ENCODE measurements at places on chromosomes 16 and 17.

GRCh38 chr16:66832661-66833305, 2.0 kb upstream of the NAE1 start:
- DNase-seq, result no peak

DNA sequence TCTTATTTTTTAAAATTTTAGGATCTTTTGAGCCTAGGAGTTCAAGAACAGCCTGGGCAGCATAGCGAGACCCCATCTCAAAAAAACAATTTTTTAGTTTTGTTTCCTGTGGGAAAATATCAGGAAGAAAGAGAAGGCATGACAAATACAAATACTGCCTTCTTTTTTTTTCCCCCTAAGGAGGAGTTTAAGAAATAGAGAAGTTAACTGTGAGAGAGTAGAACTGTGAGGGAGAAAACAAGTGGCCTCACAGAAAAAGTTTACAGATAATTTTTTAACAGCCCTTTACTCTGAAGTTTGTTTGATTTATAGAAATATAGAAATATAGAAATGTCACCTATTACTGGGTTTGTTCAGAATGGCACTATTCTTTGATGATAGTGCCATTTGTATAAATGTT, 21.1 kb downstream of the TTYH2 start:
- no peak for DNase-seq

GRCh38 chr17:74474043-74474792, 7.8 kb downstream of the CD300A start:
- DNase-seq, result no peak

- DNase-seq, result no peak
Measured at GRCh38 chr17:59830007-59830630, 62.6 kb downstream of the TUBD1 start.

DNA sequence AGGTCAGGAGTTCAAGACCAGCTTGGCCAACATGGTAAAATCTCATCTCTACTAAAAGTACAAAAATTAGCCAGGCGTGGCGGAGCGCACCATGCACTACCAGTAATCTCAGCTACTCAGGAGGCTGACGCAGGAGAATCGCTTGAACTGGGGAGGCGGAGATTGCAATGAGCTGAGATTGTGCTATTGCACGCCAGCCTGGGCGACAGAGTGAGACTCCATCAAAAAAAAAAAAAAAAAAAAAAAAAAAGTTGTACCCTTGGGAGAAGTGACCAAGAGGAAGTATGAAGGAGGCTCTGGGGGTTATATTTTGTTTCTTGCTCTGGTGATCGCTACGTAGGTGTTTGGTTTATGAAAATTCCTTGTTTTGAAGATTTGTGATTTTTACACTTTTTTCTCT, 66.3 kb downstream of the LITAF start:
- no peak for DNase-seq

GRCh38 chr16:72833482-72833881, 214.4 kb downstream of the ZFHX3 start:
- DNase-seq, result no peak

DNA sequence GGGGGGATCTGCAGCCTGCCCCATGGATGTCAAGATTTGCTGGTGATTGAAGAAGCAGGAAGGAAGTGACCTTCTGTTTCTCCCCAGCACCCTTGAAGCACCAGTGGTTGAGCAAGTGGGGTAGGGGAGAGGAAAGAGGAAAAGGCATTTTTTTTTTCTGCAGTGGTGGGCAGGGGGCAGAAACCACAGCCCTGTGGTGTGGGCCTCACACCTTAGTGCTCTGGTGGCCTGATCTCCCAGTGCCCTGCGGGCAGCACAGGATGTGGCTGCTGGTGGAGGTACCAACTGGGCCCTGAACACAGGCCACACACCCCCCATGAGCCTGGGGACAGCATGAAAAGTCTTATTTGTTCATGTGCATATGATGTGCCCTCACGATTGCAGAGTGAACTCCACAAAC, 7.1 kb downstream of the ITGAD start:
- DNase-seq, result no peak

GRCh38 chr16:47574091-47575054, 113.2 kb downstream of the PHKB start:
- DNase-seq, result no peak

GRCh38 chr17:82567286-82567685, 47.8 kb downstream of the FOXK2 start:
- DNase-seq, result no peak

- no peak for DNase-seq
Measured at GRCh38 chr17:77208856-77209255, 68.1 kb downstream of the SEC14L1 start.

- no peak for DNase-seq
Measured at GRCh38 chr16:84513666-84514065, 9.2 kb upstream of the MEAK7 start.

GRCh38 chr17:42183741-42184711, 1.2 kb downstream of the HCRT start:
- peak; percentile 81 for DNase-seq

DNA sequence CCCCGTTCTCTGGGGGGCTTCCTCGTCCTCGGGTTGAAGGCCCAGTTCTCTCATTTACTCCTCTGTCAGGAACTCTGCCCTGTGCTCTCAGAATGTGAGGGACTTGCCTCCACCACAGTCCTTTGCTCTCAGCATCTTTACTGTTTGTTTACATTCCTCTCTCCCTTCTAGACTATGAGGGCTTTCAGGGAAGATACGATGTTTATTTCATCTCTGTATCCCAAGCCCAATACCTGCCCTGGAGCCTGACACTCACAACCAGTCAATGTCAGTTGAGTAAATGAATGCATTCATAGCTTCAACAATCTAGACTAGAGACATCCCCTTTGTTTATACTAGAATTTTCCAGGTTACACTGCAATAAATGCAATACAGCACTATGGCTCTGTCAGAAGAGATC, 409.6 kb upstream of the CDH11 start:
- no peak for DNase-seq

- DNase-seq, result peak; percentile 30
Measured at GRCh38 chr17:77565166-77565565, 393.3 kb upstream of the TNRC6C start.

- DNase-seq, result no peak
Measured at GRCh38 chr16:508884-509736, 18.4 kb upstream of the CAPN15 start.

- DNase-seq, result no peak
Measured at GRCh38 chr17:14605267-14605599, 304.4 kb downstream of the HS3ST3B1 start.

GRCh38 chr17:52064791-52065211, 93.7 kb downstream of the CA10 start:
- DNase-seq, result no peak

GRCh38 chr16:89114159-89114981, 20.7 kb downstream of the ACSF3 start:
- no peak for DNase-seq

- peak; percentile 65 for DNase-seq
Measured at GRCh38 chr17:44543213-44543904, 13.9 kb upstream of the FZD2 start.

GRCh38 chr17:4947411-4948165, 742 bp downstream of the PFN1 start:
- peak; percentile 82 for DNase-seq

DNA sequence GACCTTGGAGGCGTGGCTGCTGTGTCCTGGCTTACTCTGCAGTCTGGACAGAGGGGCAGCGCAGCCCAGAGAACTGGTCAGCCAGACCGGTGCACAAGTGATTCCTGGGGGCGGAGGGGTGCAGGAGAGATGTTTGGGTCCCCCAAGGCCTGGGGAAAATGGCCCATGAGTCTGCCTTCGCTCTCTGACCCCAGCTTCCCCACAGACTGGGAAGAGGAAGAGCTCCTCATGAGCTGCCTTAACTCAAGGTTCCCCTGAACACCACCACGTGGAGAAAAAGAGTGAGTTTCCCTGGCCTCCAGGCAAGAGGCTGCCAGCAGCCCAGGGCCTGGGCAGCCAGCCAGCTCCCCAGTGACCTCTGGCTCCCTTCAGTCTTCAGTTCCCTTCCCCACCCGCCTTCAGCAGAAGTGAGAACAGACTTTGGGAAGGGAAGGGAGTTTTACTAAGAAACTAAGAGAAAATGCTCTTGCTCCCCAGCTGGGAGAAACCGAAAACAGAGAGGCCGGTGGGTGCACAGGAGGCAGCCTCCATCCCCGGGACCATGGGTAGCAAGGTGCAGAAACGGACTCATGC, 2.0 kb upstream of the C17orf99 start:
- no peak for DNase-seq

DNA sequence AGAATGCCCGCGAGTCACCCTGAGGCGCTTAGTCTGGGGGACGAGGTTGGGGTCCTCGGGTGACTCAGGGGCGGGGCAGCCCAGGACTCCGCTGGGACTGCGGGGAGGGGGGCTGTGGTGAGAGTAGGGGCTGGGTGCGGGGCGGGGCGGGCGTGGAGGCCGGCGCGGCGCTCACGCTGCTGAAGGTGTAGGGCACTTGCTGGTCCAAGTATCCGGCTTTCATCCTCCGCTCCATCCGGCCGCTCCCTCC, 832 bp downstream of the ETV4 start:
- DNase-seq, result no peak

DNA sequence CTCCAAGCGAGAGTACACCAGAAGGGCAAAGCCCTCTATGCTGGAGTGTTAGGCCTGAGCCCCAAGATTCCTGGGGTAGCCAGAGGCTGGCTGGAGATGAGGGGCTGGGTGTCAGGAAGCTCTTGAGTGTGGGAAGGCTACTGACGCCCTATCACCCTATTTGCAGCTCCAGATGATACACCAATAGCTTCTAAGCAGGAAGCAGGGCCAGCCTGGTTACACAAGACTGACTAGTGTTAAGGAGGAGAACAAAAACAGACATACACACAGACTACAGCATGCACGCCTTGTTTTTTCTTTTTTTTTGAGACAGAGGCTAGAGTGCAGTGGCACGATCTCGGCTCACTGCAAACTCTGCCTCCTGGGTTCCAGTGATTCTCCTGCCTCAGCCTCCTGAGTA, 15.9 kb downstream of the POLR3K start:
- DNase-seq, result no peak

- no peak for DNase-seq
Measured at GRCh38 chr16:75576384-75576811, 10.2 kb downstream of the GABARAPL2 start.

DNA sequence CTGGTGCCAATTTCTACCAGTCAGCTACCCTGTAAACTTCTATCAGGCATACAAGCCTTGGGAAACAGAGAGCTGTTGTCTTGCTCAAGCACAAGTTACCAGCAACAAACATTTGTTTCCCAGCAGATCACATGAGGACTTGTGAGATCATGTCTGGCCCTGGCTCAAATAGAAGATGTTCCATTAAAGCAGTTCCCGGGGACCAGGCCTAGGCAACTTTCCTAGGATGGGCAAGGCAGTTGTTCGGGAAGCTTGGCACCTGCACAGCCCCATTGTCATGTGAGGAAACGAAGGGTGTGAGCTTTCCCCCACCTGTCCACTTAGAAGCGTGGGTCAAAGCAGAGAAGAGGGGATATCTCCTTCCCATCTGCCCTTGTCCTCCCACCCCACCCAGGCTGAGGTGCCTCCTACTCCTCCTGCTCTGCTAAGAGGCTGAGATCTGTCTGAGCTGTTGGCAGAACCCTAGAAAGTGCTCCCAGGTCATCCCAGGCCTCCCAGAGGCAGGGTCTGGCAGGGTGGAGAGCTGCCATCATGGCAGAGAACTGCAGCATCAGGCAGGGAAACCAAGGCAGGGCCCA, 11.2 kb upstream of the SLC47A2 start:
- peak; percentile 67 for DNase-seq

DNA sequence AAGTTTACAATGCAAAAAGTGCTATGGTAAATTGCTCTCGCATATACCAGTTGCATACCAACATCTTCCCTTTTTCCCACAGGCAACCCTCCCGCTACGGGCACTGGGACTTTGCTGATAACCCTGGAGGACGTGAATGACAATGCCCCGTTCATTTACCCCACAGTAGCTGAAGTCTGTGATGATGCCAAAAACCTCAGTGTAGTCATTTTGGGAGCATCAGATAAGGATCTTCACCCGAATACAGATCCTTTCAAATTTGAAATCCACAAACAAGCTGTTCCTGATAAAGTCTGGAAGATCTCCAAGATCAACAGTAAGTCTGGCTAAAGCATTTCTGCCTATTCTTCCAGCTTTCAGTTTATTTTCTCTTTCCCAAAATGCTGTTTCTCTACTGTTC, 27.9 kb upstream of the HSBP1 start:
- DNase-seq, result no peak
